Kidney epithelial cell (primary cell): ENCODE measurements at places on chromosomes 12 and 14.

DNA sequence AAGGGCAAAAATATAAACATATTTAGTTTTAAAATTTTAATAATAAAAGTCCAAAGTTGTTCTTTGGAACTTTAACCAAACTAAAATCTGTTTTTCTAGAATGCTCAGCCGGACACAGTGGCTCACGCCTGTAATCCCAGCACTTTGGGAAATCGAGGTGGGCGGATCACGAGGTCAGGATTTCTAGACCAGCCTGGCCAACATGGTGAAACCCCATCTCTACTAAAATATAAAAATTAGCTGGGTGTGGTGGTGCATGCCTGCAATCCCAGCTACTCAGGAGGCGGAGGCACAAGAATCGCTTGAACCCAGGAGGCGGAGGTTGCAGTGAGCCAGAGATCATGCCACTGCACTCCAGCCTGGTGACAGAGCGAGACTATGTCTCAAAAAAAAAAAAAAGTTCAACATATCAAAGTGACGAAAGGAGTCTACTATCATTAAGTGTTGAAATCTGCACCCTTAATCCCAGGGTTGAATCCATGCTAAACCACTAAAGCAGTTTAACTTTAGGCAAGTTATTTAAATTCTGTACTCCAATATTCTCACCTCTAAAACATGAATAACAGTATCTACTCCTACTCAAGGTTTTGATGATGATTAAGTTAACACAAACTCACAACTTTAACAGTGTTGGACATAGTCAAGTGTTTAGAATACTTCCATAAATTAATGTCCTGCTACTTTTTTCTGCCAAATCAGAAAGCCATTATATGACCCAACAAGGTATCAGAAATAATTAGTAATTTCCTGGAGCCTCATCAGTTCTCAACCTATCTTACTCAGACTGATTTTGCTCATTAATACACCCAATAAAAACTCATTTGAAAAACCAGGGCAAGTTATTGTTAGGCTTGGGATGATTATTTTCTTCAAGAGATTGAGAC lies 11.0 kb downstream of the HNRNPC start:
- no peak for DNase-seq

- no peak for DNase-seq
Observed at GRCh38 chr12:40691913-40692764, at the start of gene CNTN1. TSS of gene CNTN1 (plus strand) at chr12:40692439.

GRCh38 chr14:85531141-85531586 lies 1.2 kb downstream of the FLRT2 start:
- no peak for DNase-seq

GRCh38 chr12:6894321-6894720 lies 10.3 kb upstream of the LRRC23 start:
- DNase-seq, result no peak

DNA sequence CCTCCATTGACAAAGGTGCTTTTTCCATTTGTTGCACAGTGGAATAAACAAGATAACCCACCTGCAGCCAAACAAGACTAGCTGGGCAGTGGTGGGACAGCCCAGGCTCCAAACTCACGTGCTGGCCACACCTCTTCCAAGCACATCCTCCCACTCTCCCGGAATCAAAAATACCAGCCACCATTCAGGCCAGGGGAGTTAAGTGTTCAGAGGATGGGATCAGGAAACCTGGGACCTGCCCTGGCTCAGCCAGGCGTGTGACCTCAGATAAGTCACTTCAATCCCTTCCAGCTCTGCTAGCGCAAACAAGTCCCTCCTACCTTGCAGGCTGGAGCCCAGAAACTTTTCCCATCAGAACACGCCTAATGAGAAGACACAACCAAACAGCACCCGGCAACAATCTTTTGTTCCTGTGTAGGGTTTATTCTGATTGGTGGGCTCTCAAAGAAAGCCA lies 43.3 kb downstream of the ACTN1 start:
- DNase-seq, result no peak

- no peak for DNase-seq
Observed at GRCh38 chr12:105477873-105478272, 147.4 kb downstream of the C12orf75 start.

- DNase-seq, result no peak
Observed at GRCh38 chr14:61129168-61129745, 148.2 kb downstream of the SLC38A6 start.

GRCh38 chr12:127150479-127150878 lies 1116.5 kb upstream of the TMEM132C start:
- DNase-seq, result no peak

DNA sequence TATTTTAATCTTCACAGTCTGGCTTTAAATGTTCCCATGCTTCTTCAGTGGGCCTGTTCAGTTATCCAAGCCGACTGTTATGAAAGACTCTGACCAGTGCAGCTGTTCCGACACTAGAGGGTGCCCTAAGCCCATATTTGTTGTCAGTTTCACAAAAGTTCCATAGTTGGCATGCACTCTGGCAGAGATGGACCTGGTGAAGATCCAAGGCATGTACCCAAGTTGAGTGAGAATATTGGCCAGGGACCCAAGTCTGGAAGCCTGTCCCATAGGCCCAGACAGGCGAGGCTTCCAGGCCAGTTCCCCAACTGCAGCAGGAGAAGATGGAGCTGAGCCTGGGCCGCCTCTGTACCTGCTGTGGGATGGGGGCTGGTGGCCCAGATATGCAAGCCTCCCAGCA lies 27.4 kb upstream of the GUCY2C start:
- DNase-seq, result no peak

DNA sequence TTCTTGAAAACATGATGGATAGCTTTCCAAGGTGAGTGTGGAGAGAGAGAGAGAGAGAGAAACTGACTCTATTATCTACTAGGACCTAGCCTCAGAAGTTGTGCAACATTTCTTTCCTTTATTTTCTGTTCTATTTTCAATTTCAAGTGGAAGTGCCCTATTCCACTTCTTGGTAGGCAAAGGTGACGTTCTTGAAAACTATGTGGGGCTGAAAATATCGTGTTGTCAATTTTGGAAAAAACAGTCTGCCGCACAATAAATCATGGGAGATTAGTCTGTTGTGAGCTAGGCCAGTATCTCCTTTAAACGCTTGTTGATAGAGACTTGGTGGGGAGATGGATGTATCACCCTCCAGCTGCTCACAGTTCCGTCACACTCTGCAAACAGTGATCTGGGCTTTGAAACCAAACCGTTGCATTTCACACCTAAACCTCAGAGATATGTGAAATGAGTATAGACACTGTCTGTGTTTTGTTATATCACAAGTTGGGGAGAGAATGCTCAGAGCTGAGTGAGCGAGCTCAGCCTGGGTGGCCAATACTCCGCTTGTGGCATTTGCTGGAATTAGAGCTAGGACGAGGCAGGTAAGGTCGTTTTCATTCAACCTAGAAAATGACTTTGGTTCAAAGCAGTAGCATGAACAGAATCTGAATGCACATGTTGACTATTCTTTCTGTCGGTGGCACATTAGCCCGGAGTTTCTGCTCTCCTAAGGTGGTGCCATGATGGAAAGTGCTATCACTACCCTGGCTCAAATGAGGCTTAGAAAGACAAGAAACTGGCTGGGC lies 75.1 kb upstream of the ST8SIA1 start:
- no peak for DNase-seq

- no peak for DNase-seq
Observed at GRCh38 chr12:80412343-80412953, 31.6 kb upstream of the PTPRQ start.

DNA sequence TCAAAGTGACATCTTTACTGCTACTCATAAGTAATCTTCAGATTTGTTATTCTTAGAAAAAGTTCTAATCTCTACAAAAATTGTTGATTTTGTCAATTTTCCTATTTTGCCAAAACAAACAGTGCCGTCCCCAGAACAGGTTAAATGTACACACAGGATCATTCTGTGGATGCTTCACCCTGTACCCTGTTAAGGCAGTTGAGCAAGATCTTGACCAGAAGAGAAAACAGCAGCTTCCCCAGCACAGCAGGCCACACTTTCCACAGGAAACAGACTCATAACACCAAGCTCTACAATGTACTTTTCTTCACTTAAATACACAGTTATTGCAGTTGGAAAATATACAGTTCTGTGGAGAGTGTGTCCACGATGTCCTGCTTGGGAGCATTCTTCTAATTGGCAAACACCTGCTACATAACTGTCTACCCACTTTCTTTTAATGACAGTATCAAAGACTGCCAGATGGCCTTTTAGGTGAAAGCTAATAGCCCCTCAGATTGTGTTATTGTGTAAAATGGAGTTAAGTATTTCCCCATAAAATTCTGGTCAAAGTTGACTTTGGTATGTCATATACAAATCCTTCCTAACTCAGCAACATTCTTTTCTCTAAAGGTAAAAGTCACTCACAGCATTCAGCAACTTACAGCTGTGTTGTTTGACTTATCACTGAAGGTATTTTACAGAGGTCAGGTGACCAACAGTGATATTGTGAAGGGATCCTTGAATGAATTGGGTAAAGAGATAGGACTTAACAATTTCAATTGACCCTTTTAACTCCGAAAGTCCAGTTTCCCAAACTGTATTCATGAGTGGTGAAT lies 77.0 kb downstream of the SEC23A start:
- no peak for DNase-seq

DNA sequence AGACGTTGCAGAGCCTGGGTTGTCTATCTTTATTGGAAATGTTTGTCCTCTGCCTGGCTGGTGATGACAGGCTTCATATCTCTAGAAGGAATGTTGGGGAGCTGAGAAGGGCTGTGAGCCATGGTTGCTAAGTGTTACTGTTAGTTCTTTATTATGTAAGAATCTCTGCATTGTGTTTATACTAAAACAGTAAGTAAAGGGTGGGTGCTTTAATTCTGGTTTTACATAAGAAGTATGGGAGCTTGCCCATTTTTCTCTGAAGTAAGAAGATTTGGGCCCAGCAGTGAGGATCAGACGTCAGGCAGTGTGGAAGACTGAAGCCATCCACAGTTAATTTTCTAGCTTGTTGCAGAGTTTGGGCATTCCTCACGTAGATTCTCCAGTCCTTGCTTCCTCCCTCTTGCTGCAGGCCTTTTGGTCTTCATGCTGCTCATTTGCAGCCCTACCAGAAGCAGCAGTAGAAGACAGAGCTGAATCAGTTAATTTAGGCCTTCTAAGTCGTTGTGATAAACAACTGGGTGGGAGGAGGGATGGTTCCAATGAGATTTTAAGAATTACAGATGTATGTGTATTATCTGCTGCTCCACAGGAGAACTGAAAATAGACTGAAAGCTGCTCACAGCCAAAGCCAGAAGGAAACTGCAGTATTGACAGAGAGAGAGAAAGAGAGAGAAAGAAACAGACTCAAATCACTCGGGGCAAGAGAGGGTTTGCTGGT lies 21.4 kb downstream of the WNT5B start:
- no peak for DNase-seq

- no peak for DNase-seq
Observed at GRCh38 chr12:67651132-67651695, 2.7 kb downstream of the DYRK2 start.

DNA sequence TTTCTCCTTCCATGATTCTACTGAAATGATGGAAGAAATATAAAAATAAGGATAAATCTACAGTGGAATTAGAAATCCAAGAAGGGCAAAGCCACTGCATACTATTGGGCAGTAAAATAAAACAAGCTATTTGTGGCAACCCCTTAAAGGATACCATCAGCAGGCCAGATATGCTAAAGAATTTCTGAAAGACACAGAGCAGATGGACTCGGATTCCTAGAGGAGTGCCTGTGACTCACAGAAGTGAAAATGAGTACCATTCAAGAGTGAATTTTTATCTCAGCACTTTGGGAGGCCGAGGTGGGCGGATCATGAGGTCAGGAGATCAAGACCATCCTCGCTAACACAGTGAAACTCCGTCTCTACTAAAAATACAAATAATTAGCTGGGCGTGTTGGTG lies 318.1 kb downstream of the LRIG3 start:
- no peak for DNase-seq

DNA sequence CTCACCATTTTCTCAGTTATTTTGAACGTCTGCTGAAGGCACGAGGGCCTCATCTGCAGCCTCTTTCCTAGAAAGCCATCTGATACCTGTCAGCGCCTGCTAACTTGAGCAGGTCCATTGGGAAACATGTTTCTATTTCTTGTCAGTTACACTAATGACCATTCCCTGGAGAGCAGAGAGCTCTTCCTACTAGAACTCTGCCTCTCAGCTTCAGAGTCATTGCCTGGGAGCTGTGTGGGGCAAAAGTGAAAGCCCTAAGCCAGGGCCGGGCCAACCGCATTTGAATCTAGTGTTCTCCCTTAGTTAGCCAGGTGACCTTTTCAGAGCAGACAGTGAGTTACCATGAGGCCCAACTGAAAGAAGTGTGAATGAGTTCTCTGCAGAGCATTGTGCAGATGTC lies 135.8 kb downstream of the EML1 start:
- DNase-seq, result no peak

- no peak for DNase-seq
Observed at GRCh38 chr12:75481774-75482173, 1.2 kb downstream of the GLIPR1 start.

- no peak for DNase-seq
Observed at GRCh38 chr14:32578181-32578580, 249.1 kb downstream of the AKAP6 start.

DNA sequence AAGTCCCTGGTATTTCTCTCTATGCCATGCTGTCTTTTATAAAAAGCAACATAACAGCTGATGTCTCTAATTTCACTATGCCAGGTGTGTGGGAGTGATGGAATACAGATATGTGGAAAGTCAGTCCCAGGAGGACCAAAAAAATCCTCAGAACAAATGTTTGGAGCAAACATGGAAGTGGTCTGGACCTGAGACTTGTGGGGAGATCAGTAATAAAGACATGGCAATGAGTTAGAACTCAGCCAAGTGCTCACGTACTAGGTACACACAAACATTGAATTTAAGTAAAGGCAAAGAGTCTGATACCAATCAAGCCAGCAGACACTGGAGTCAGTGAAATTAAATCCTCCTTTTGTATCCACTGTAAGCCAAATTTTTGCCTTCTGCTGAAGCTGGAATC lies 223.6 kb downstream of the ALG10B start:
- DNase-seq, result no peak

DNA sequence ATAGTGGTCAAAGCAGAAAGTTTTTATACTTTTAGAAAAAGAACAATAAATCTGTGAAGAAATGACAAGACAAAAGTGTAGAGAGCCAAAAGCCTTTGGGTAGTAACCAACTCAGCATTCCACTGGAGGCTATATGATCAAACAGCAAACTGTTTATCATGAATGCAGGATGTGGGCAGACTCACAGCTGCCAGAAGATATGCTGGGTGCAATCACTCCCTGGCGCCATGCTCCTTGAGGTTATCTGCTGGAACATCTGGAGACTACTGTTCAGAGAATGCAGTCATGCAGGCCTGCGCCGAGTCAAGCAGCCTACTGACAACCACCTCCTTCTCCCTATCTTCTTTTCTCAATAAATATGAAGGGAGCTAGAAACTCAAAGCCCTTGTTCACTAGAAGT lies 49.0 kb upstream of the SLC8A3 start:
- DNase-seq, result no peak

GRCh38 chr12:64039281-64039871 lies 182.7 kb downstream of the KICS2 start:
- no peak for DNase-seq
